ENCODE measurements at places on chromosomes 6 and 20. TPM values are rescaled to one million over a fixed set of nuclear protein-coding genes. Genes with fewer than 3 reads are reported as not detected.

DNA sequence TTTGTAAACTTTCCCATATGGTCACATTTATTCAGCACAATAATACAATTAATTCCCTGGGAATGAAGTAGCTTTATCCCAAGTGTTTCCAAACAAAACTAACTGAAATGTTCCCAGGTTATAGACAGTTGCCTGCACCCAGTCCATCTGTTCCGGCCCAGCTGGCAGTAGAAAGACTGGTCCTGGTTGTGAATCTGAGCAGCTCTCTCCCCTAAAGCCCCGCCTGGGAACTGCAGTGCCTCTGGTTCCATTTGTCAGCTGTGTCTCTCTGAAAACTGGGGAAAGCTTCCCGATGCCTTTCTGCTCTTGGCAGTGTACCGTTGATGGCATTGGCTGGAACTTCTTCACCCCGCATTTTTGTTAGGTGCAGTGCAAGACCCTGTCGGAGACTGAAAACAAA, 8.7 kb downstream of the MTHFD1L start:
- no peak for DNase-seq

GRCh38 chr20:61784801-61785566, 280.7 kb downstream of the TAF4 start:
- no peak for DNase-seq

DNA sequence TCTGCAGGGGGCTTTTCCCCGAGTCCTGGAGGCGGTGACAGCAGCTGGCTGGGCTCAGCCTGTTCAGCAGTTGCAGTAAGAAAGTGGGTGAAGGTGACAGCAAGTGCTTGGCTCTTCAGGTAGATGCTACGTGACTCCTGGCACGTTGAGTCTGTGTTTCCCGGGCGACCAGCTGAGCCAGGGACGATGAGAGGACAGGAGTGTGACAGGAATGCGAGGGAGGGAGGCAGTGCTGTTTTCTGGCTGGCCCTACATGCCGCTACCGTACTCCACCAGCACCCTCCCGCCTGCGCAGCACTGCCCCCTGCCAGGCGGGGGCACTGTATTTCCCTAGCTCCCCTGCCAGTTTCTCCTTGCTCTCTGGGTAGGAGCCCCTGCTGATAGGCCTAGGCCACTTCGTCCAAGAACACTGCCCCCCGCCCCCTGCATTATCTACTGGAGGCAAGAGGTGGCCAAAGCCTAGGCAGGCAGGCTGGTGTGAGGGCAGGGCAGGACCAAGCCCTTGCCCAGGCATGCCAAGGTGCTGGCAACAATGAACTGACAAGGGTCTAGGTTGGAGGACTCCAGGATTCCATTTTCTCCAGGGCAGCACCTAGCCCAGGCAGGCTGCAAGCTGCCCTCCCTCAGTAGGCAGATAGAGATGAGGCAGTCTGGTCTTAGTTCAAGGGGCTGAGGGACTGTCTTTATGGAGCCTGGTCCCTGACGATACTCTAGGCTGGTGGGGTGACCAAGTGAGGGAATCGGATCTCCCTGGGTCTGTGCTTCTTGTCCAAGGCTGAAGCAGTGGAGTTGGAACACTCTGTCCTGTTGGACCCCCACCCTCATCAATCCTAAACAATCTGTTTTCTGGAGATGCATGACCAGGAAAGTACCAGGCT, 19.2 kb downstream of the MRPS18A start:
- DNase-seq = peak; percentile 79

GRCh38 chr6:29797135-29797534, 30.5 kb upstream of the HLA-G start:
- peak; percentile 42 for DNase-seq

GRCh38 chr6:113457751-113458150, 399.4 kb upstream of the MARCKS start:
- DNase-seq = no peak

GRCh38 chr6:109339906-109340678, 42.2 kb downstream of the CD164 start:
- DNase-seq = no peak

DNA sequence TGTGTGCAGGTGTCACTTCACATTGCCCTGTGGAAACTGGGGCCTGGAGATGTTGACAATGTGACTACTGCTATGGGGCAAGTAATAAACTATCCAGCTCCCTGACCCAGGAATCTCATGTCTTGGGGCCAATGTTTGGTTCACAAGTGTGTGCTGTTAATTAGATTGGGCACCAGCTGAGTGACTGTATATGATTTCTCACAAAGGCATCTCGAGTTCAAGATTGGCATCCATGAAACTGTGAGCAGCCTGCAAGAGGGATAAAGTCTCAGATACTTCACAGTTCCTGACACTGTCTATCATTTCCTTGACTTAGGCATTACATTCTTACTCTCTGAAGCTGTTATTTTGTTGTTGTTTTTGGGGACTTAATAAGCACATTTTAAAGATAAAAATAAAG, 264.0 kb downstream of the PRKN start:
- no peak for DNase-seq

- DNase-seq = no peak
Measured at GRCh38 chr6:43826730-43827129, 56.7 kb downstream of the VEGFA start.

DNA sequence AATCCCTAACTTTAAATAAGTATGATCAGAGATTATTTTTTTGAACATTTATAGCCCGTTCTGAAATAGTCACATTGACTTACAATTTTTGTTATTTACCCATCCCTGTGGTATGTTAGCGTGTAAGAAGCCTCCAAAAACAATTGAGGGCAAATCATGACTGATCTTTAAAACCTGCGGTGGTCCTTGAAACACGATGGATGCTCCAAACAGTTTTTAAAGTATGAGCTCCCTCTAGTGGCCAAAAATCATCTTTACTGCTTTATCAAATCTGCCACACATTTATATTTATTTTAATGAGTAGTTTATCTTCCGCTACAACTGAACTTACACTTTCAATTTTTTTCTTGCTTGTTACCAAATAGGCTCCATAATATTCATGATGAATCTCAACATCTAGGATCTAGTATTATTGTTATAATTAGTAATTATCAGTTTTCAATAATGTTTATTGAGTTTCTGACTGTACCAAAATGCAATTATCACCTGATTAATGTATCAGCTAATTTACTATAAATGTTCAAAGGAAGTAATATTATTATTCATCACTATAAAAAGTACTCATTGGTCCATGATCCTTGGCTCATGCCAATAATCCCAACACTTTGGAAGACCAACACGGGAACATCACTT, 52.2 kb downstream of the MARCKS start:
- DNase-seq = peak; percentile 57

- no peak for DNase-seq
Measured at GRCh38 chr20:62734881-62735280, 26.2 kb downstream of the NTSR1 start.

DNA sequence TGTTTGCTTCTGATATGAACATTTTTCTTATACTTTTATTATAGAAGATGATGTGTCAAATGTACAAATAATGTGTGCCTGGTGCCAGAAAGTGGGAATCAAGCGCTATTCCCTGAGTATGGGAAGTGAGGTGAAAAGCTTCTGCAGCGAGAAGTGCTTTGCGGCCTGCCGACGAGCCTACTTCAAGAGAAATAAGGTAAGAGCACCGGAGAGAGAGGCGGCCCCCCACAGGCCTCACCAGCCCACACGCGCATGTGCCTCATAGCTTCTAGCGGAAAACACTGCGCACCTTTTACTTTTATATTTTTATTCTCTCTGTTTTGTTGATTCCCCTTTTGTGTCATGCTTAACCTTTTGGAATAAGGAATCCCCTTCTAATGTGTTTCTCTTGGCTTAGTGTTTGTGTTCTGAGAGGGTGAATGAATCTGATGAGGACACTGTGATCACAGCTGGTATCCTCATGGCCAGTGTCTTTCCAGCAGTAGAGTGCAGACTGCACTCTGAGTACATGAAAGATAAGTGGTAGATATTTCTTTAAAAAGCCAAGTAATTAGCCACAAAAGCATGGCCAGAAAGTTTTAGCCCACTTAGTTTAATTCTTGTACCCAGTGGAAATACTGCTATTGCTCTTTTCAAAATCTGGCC, 43.6 kb downstream of the SOBP start:
- DNase-seq = no peak

The C6orf118 gene
- total RNA-seq = not detected

The SLC12A5 gene
- 8.7 TPM for total RNA-seq

Data from PC-9 (cell line).